ENCODE measurements at places on chromosomes 1 and 21. TPM values are rescaled to one million over a fixed set of nuclear protein-coding genes. Genes with fewer than 3 reads are reported as not detected.

Gene VHLL
- not detected for total RNA-seq

Gene CLCC1
- 15.5 TPM for total RNA-seq

Gene CELA3A
- not detected for total RNA-seq

Gene TINAGL1
- not detected for total RNA-seq

Gene KRTAP21-2
- total RNA-seq, result not detected

Gene RGS13
- total RNA-seq, result 0.26 TPM

Gene TMEM167B
- total RNA-seq, result 70.8 TPM

Gene LCE1C
- total RNA-seq, result not detected

Gene SIM2
- total RNA-seq, result not detected

DNA sequence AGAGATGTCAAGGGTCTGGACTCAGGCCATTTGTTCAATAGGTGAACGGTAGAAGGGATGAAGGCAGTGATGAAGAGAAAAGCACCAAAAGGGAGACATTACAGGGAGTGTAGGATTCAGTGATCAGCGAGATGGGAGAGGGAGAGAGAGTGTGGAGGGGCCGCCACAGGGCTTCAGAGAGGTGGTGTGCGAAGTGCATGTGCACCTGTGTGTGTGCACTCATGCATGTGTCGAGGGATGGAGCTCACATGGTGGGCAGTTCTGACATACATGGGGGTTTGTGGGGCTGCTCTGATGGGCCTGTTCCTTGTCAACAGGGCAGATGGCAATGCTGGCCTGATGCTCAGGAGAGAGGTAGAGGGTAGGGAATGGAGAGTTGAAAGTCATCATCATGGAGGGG is 11.4 kb upstream of the KCNA2 start:
- DNase-seq, result no peak

- no peak for DNase-seq
Observed at GRCh38 chr1:246587032-246587431, 20.8 kb downstream of the CNST start.

DNA sequence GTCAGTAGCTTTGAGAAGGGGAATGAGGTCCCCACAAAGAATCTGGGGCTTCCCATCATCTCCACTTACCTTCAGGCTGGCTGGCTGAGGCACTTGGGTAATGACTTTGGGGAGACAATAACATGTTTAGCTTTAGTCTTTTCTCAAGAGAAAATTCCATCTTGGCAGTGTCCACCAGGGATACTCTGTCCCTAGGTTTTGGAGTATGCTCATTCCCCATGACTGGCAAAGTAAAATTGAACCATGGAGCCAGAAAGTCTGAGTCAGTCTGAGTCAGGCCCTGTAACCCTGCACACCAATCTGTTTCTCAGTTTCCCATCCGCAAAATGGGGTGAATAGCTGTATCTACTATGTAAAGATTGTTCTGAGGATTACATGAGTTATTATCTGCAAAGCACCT is 28.2 kb downstream of the RUNX1 start:
- no peak for DNase-seq

- no peak for DNase-seq
Observed at GRCh38 chr1:56676571-56677035, 31.5 kb downstream of the PRKAA2 start.

DNA sequence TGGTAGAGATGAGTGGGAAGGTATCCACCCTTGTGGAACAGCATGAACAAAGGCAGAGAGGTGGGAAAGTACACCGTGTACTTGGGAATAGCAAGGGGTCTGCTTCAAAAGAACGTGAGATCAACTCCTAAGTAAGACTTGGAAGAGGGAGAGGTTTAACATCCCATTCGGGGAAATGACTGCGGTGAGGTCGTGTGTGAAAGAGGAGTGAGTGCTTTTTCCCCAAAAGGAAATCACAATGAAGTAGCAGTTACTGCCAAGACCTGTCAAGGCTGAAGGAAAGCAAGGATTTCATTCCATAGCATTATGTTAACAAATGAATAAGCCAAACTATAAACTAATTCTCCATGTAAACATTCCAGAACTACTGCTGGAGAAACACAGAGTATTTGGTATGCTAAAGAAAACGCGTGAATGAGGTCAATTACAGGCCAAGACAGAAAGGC is 20.0 kb upstream of the SYDE2 start:
- DNase-seq, result no peak

DNA sequence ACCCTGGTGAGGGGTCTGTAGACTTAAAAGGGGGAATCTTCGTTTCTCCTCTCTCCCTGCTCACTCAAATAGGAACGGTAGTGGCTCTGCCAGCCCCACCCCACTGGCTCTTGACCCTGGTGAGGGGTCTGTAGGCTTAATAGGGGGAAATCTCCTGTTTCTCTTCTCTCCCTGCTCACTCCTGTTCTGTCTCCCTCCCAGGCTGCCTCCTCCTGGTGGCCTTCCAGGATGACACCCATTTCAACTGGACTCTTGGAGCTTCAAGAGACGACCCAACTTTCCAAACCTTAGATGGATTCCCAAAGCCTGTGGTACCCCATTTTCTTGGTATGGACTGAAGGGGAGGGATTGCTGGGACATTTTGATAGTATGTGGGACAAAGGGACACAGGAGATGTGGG is 1.4 kb upstream of the EPHB2 start:
- no peak for DNase-seq

DNA sequence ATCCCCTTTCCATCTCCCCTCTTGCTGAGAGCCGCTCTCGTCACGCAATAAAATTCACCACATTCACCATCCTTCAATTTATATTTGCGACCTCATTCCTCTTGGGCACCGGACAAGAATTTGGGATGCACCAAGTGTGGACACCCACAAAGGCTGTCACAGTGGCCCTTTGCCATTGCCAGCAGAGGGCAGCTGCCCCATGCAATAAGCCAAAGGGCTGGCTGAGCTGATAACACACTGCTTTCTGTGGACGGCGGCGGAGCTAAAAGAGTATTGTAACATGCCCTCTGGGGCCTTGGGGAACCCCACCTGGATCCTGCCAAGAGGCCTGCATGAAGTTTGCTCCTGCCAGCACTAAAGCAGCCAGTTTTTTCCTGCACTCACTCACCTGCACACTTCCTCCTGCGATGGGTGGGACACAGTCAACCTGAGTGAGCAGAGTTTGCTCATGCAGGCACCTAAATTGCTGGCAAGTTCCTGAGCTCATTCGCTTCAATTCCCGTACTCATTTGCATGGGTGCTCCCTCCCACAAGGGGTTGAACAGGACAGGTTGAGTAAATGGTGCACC is 792.3 kb upstream of the ADAMTS5 start:
- DNase-seq, result no peak

DNA sequence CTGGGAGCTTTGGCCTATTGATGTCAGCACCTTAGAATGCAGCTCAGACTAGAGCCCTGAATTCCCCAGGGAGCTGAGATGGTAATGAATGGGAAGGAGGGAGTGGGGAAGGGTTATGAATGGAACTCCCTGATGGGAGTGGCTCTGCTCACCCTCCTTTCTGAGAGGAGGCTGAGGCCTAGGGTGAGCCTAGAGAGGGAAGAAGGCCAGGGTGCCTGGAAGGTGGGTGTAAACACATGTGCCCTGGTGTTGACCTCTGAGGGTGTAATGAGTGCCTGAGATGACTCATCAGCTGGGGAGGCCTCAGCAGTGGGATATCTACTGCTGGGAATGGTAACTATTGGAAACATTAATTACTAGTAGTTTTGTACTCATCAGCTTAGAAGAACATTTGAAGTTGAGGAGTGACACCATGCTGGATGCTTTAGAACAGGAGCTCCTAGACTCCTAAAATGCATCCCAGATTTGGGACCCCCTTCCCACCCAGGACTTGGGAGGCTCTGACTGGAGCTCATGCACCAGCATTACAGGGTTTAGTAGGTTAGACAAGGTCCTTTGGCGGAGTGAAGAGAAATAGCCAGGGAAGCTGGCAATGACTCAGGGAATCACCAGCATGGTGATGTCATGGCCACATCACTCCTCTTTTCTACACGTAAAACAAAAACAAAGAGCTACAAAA is 16.0 kb upstream of the PIGV start:
- no peak for DNase-seq

DNA sequence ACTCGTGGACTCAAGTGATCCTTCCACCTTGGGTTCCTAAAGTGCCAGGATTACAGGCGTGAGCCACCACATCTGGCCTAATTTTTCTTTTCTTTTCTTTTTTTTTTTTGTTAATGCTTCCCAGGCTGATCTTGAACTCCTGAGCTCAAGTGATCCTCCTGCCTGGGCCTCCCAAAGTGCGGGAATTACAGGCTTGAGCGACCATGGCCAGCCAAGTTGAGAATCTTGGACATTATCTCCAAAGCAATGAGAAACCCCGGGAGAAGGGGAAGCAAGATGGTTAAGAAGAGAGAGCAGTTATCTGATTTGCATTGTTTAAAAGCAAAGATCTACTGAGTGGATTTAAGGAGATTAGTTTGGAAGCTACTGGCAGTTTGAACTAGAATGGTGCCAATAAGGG is 9.1 kb downstream of the HIPK1 start:
- no peak for DNase-seq

GRCh38 chr1:209038316-209038715 is 545.2 kb upstream of the CAMK1G start:
- DNase-seq, result no peak

- no peak for DNase-seq
Observed at GRCh38 chr1:229159668-229160544, 111.0 kb upstream of the RAB4A start.

- no peak for DNase-seq
Observed at GRCh38 chr1:18653916-18654315, 23.3 kb downstream of the PAX7 start.

- DNase-seq, result no peak
Observed at GRCh38 chr1:233884461-233885151, 19.9 kb upstream of the SLC35F3 start.

GRCh38 chr1:162856260-162856659 is 4.7 kb downstream of the CCDC190 start:
- DNase-seq, result no peak

DNA sequence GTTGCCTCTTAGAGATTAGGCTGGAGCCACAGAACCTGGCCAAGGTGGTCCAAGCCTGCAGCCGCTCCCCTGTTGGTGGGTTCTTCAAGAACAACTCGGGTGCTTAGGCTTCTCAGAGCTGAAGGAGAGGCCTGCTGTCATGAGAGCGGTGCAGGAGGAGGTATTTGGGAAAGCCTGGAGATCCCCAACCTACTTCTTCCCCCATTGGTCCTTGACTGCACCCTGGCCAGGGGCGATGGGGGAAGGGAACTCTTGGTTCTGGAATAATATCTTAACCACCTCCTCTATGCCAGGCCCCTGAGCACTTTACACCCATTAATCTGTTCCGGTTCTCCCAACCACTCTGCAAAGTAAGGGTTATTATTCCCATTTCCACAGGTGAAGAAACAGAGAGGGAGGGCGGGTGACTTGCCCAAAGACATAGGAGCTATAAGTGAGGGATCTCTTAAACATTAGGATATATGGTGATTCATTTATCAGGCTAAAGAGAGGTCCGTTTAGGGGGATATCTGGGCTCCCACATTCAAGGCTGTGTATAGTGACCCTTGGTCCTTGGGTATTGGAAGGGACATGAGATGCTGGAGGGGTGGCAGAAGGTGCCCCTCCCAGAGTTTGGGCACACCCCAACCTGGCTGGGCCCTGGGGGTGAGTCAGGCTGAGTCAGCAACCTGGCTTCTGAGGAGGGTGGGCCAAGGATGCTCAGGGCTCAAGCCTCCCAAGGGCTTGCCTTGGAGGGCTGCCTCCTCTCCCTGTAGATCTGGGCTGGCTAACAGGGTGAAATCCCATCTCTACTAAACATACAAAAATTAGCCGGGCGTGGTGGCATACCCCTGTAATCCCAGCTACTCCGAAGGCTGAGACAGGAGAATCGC is 5.2 kb downstream of the TRNP1 start:
- no peak for DNase-seq

DNA sequence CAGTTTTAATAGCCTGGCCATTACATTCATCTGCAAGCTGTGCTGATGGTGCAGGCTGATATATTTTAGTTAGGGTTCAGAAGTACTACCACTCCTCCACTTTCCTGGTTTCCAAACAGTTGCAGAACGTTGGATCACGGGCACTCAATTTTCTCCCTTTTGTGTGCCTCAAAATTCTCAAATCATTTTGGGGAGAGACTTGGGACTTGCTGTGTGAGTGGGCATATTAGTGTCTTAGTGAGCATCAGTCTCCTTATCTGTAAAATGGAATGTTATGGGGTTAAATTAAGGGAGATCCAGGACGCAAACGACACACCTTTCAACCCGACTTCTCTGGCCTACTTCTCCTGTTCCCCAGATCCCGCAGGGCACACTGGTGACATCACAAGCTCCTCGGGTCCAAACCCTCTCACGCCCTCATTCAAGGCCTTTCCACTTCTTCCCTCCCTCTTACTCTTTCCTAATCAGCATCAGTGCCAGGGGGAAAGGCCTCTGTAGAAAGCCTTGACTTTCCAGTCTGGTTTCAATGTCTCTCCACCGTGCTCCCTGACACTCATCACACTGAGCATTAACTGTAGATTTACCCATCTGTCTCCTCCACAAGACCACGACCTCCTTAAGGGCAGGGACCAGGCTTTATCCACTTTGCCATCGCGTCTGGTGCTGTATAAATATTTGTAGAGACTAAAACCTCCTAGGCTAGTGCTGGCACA is 1.2 kb downstream of the PIGP start:
- DNase-seq, result no peak

Data from T-helper 17 cell (primary cell).